ENCODE measurements at places on chromosomes 3 and 15.

GRCh38 chr15:40481341-40482074, 10.7 kb downstream of the CHST14 start:
- no peak for DNase-seq

DNA sequence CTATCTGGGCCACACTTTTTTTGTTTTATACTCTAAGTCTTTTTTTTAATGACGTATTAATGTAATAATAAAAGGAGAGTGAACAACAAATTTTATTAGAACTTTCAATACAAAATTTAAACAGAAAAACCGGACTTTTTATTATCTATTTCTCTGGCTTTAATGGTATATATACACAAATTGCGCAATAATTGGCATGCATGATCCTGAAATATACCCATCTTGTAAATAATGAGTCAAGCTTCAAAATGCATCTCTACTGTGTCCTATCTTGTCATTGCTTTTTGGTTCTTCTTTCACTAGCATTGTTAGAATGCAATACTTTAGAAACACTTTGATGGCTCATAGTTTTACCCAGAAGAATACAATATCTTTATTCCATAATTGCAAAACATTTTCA, 963.6 kb downstream of the CADM2 start:
- no peak for DNase-seq

DNA sequence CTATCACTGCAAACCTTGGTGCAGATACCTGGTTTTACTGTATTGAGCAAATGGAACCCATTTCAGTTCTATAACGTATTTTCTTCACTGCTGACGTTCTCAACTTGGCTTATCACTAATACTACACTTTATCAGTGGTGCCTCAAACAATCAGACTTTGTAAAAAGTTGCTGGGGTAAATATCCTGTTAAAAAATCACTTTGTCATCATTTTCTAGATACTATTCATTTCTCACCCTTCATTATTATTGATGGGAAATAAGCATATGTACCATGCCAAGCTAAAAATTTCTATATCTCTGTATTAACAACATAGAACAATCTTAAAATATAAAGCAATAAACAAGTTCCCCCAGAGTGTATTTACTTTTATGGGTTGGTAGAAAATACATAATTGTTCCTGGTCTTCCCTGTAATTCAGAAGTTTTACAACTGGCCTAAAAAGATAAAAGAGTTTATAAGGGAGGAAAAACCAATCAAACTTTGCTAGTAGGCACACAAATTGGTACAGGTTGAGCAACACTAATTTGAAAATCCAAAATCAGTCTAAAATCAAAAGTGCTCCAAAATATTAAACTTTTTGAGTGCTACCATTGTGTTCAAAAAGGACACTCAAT, 33.2 kb downstream of the CIP2A start:
- DNase-seq: no peak

DNA sequence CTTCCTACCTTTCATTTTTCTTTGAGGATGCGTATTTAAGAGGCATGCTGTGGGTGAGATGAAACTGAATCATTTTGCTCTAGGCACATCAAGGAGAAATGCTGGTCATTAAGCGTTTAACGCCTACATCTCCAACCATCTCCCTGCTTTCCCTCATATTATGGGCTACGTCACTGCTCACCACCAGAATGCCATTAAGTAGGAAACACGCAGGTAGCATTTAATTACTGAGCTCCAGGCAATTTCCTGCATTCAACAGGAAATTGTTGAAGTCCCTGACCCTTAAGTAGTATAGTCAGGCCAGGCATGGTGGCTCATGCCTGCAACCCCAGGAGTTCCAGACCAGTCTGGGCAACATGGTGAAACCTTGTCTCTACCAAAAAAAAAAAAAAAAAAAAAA, 66.1 kb downstream of the CHSY1 start:
- no peak for DNase-seq

- DNase-seq: no peak
Observed at GRCh38 chr3:69932501-69932900, 67.0 kb upstream of the SAMMSON start.

DNA sequence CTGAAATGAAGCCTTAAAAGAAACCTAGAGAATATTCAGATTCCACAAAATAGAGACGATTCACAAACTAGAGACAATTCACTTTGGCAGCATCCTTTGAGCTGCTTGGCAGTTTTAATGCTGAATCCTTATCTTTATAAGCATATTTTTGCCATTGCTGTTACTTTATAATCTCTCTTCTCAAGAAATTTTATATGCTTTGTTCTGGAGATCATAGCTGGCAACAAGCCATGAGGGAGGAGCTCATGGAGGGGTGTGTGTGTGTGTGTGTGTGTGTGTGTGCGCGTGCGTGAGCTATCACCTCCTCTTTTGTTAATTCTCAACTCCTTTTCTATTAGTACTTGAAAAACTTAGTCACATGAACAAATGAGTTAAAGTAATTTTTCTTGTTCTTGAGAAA, 495.0 kb upstream of the RGMA start:
- no peak for DNase-seq

GRCh38 chr15:33071451-33071850, 123.1 kb downstream of the FMN1 start:
- no peak for DNase-seq

DNA sequence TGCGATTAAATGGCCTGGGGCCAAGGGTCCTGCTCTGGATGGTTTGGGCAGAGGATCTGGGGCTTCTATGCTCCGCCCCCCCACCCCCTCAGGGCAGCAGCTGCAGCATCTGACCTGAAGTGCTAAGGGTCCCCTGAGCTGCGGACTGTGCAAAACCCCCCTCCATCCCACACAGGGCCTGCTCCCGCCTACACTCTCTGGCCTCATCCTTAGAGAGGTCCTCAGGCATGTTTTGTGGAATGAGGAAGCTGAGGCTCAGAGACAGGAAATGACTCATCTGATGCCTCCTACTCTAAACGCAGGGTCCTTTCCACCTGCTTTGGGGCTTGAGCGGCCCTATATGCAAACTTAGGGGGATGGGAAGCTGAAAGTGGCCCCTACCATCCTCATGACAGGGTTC, 59.5 kb upstream of the CTSH start:
- no peak for DNase-seq

- DNase-seq: no peak
Observed at GRCh38 chr3:38564631-38565338, 68.6 kb downstream of the EXOG start.

DNA sequence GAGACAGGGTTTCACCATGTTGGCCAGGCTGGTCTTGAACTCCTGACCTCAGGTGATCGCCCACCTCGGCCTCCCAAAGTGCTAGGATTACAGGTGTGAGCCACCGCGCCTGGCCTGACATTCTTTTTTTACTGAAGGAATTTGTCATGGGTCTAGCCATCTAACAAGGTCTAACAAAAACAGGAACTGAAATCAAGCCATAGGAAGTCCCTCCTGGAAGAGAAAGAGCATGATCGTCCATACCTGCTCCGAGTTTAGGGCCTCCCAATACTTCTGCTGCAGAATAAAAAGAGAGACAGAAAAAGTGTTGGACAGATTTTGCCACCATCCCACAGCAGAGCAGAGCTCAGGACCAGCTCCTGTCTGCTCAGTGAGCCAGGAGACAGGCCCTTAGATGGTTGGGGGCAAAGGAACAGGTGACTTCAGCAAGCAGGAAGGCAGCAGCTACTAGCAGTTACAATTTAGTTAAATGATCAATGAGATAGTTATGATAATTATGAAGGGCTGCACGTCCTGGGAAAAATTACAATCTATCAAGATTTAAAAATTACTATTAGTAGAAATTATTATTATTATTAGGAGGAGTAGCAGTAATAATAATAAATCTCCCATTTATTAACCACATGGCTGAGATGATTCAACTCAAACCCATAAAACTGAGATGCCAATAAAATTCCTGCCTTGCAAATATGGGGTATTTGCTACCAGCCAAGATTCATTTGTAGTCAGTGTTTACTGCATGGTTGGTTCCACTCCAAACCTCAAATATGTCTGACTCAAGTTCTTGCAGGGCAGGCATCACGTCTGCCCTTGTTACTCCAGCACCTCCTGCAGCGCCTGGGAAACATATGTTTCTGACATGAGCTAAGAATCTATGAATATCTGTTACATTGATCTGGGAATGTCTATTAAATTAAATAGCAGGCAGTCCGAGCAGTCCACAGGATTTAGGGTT, 40.1 kb downstream of the TMEM44 start:
- DNase-seq: no peak

DNA sequence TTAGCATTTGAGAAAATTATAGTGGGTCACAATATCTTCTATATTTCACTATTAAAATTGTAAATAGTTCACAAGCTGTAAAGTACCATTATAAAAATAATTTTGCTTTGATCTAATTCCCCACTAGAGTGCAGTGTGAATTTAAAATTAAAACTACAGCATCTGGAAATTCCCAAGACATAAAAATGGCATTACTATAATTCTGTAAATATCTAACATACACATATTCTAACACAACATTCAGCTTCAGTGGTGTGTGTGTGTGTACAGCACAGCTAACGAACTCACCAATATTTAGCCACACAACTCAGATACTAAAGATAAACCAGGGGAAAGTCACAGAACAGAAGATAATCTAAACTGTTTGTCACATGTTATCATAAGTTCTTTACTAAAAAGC, 424.9 kb upstream of the ZNF385D start:
- DNase-seq: no peak

GRCh38 chr3:186330772-186331460, 31.1 kb downstream of the DGKG start:
- no peak for DNase-seq

- DNase-seq: no peak
Observed at GRCh38 chr3:23316924-23317323, 113.8 kb downstream of the UBE2E2 start.

GRCh38 chr3:79257791-79258190, 510.0 kb downstream of the ROBO1 start:
- no peak for DNase-seq

DNA sequence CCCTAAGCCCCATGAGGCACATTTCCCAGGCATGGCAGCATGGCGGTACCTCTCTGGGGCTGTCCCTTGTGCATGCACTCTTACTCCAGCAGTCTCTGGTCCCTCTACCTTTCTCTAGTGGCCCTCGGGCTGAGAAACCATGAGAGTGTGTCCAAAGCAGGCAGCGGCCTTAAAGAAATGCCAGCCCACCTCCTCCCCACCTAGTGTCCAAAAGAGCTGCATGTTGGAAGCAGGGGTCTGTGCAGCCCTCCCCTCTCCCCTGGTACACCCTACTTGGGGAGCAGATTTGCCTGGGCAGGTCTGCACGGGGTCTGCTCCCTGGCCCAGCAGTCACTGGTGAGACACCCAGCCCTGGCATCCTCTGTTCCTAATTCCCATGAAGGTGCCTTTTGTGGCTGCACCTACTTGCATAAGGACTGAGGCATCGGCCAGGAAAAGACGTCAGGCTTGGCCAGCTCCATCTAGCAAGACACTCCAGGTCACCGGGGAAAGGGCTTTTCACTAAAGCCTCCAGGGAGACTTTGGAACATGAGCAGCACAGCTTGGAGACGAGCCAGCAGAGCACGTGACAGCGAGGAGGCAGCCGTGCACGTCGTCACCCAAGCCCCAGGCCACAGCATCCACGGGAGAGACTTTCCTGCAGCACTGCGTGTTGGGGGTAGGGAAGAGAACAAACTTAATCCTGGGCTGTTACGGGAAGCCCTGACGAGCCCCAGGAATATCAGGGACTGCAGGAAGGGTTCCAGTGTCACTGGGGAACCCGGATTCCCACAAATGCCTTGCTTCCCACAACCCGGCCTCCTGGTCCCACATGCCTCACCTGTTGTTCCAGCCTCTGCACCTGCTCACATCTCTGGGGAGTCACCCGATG, 38.8 kb downstream of the TM2D3 start:
- DNase-seq: peak; percentile 46

DNA sequence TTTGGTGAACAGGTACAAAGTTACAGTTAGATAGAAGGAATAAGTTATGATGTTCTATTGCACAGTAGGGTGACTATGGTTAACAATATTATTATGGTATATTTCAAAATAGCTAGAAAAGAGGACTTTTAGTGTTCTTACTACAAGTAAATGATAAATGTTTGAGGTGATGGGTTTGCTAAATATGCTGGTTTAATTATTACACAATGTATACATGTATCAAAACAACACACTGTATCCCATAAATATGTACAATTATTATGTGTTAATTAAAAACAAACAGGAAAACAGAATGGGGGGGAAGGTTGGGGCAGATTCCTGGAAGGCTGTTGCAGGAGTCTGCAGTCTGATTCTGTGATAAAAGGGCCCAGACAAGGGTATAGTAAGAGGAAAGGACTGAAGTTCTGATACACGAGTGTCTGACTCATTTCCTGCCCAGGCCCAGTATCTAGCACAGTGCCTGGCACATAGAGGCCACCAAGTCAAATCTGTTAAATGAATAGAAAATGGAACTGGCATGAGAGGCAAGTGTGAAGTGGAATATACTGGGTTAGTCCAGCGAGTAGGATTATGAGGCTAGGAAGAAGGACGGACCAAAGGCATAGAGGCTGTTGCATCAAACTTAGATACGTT, 7.2 kb upstream of the ENTPD3 start:
- no peak for DNase-seq

DNA sequence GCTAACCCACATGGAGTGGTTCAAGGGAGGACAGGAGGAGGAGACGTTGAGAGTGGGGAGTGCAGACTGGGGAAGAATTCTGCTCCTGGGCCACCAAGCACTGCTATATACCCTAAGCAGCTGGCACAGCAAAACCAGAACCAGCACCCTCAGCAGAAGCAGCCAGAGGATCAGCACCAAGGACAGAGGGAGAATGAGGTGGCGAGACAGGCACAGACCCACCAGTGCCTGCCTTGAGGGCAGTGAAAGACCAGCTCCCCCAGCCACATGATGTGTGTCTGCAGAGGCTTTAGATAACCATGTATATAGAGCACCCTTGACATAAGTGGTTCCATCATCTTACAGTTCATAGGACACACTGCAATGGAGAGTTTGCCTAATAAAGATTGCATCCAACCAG, 319.0 kb downstream of the GABRB3 start:
- DNase-seq: no peak

- no peak for DNase-seq
Observed at GRCh38 chr3:141489203-141489602, 2.4 kb downstream of the RASA2 start.

- no peak for DNase-seq
Observed at GRCh38 chr3:58261954-58262666, 24.5 kb downstream of the ABHD6 start.

DNA sequence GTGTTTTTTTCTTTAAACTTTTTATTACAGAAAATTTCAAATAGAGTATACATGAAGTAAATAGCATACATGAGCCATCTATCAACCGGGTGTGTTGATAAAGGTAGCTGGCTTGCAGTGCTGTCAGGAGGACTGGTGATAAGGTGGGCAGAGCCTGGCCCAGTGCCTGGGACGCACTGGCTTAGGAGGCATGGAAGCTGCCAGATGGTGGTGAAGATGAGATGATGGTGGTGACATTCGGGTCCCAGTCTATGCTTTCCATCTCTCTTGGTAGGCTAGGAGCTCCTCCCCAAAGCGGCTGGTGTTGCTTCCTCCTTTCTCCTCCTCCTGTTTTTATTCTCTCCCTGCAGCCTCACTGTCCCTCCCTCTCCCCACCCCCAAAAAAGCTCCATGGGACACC, 101.7 kb downstream of the ADCY5 start:
- DNase-seq: no peak

Data from HuH-7 (cell line).